ENCODE measurements at places on chromosomes 5 and 9. TPM values are rescaled to one million over a fixed set of nuclear protein-coding genes. Genes with fewer than 3 reads are reported as not detected.

The DNAJA1 gene
- total RNA-seq = 269 TPM

The DRD1 gene
- not detected for total RNA-seq

The SPINK6 gene
- not detected for total RNA-seq

The CNTNAP3B gene
- total RNA-seq = not detected

The GPR150 gene
- 0.38 TPM for total RNA-seq

The SET gene
- total RNA-seq = 920 TPM

The COL23A1 gene
- total RNA-seq = 0.13 TPM

The TAF7 gene
- total RNA-seq = 58.0 TPM

The CARTPT gene
- total RNA-seq = not detected

The IFNA13 gene
- total RNA-seq = not detected

The GEMIN5 gene
- total RNA-seq = 46.0 TPM

The SLC46A2 gene
- not detected for total RNA-seq

The GMCL2 gene
- total RNA-seq = not detected

The TGFBI gene
- total RNA-seq = 0.23 TPM

The FGD3 gene
- 36.4 TPM for total RNA-seq

The F2RL2 gene
- total RNA-seq = not detected

The PCDHB10 gene
- total RNA-seq = not detected

The PCA3 gene
- total RNA-seq = not detected

The PRUNE2 gene
- total RNA-seq = 0.27 TPM

The KIAA0825 gene
- 1.3 TPM for total RNA-seq

The SHROOM1 gene
- 1.9 TPM for total RNA-seq

The ERMP1 gene
- total RNA-seq = 11.5 TPM

The KCNMB1 gene
- not detected for total RNA-seq

The MIGA2 gene
- total RNA-seq = 30.0 TPM

All from activated CD8-positive, alpha-beta memory T cell treated with anti-CD3 and anti-CD28 coated beads for 36 hours (primary cell).